Activated naive CD8-positive, alpha-beta T cell treated with anti-CD3 and anti-CD28 coated beads for 36 hours (primary cell): ENCODE measurements at places on chromosomes 3 and 15. TPM values are rescaled to one million over a fixed set of nuclear protein-coding genes. Genes with fewer than 3 reads are reported as not detected.
A peak's percentile ranks its signal among the peaks of the same experiment; 100 is the strongest.

CXCR6 gene
- 0.58 TPM for total RNA-seq

MYRIP gene
- not detected for total RNA-seq

ZNF860 gene
- total RNA-seq, result 0.34 TPM

- no peak for DNase-seq
Measured at GRCh38 chr3:181311186-181311585, 321.6 kb upstream of the DNAJC19 start.

- DNase-seq, result no peak
Measured at GRCh38 chr3:49255718-49256511, 21.1 kb downstream of the C3orf62 start.

SERINC4 gene
- 0.08 TPM for total RNA-seq

GRCh38 chr3:53902711-53903110, 11.1 kb upstream of the SELENOK start:
- no peak for DNase-seq

DNA sequence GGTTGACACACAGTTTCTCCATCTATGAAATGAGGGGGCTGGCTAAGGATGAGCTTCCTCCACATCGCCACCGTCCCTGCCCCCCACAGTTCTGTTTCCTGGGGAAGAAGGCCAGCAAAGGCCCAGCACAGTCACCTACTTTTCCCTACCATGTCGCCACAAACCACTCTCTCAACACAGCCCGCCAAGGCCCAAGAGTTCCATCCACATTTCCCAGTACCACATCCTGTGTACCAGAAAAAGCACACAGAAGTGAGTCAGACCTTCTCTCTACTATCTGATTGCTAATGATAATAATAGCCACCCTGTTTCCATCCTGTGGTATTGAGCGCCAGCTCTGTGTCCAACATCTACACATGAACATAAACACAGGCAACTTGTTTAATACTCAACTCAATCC, 30.3 kb upstream of the C15orf39 start:
- peak; percentile 65 for DNase-seq

DNA sequence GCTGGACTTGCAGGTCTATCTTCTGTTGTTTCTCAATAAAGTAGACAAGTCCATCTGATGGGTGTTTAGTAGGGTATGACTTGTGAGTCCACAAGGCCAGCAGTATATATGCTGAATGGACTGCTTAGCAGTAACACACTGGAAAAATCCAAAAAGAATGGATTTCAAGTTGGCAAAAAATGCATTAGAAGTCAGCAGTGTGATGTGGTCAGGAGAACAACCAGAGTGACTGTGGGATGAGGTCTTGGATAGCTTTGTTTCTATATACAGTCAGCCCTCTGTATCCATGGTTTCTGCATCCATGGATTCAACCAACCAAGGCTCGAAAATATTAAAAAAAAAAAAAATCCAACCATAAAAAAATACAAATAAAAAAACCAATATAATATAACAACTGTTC, 55.8 kb downstream of the LPP start:
- DNase-seq, result no peak

GRCh38 chr3:72088486-72089025, 303.6 kb upstream of the PROK2 start:
- no peak for DNase-seq

GRCh38 chr15:91186904-91187656, 87.0 kb downstream of the SV2B start:
- no peak for DNase-seq

IQCF5 gene
- not detected for total RNA-seq

- DNase-seq, result no peak
Measured at GRCh38 chr3:194259982-194260766, 91.0 kb downstream of the CPN2 start.

CLDN16 gene
- total RNA-seq, result not detected

- no peak for DNase-seq
Measured at GRCh38 chr3:141405591-141405990, 37.3 kb downstream of the ZBTB38 start.

GRCh38 chr3:99700631-99701268, 62.4 kb downstream of the COL8A1 start:
- DNase-seq, result no peak

- no peak for DNase-seq
Measured at GRCh38 chr15:66586155-66586976, 20.6 kb upstream of the LCTL start.

MYZAP gene
- total RNA-seq, result not detected

ZMAT3 gene
- 10.6 TPM for total RNA-seq

SUCNR1 gene
- total RNA-seq, result 0.04 TPM

GRCh38 chr15:100234158-100235029, 107.4 kb downstream of the ADAMTS17 start:
- DNase-seq, result no peak

KLHDC8B gene
- 3.4 TPM for total RNA-seq
